Mesangial cell (primary cell): ENCODE measurements at places on chromosomes 16 and 17. TPM values are rescaled to one million over a fixed set of nuclear protein-coding genes. Genes with fewer than 3 reads are reported as not detected.

Gene CCL1
- not detected in 2 replicates for total RNA-seq

Gene DRC3
- total RNA-seq: 0.33 and 1.9 TPM in 2 replicates

Gene NHLRC4
- 0.65 and 2.0 TPM in 2 replicates for total RNA-seq

Gene KRTAP1-1
- total RNA-seq: not detected in 2 replicates

Gene TEX19
- not detected in 2 replicates for total RNA-seq

Gene PMFBP1
- total RNA-seq: 0.13 and 0.98 TPM in 2 replicates

Gene SPATA22
- total RNA-seq: 0.38 TPM in 1 of 2 replicates, not detected in the other
